ENCODE measurements at places on chromosomes 3 and 15.

GRCh38 chr3:105829871-105830622, 38.8 kb downstream of the CBLB start:
- DNase-seq: peak; percentile 61

DNA sequence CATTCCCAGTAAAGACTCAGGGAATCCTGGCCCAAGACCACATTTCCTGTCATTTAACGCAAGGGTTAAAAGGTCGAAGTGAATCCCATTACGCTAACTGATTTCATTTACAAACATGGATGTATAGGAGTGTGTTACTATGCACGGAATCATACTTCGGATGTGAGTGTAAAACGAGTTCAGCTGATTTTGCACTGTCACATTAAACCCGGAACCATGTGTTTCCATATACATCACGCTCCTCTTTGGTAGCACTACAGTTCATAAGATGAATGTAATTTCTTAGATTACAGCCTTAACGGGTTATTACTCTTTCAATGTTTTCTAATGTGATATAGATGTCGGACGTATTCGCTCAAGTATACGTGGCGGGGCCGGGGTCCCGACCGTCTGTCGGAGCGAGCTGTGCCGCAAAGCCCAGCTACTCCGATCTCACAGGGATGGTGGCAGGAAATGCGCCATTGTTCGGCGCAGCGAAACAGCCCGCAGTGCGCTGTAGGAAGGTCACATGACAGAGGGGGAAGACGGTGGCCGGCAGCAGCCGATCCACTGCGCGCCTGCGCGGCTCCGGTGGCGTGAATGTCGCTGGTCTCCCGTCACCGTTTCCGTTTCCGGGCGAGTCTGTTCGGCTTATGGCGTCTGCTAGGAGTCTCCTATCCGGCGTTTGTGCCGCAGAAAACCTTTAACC, 97.3 kb downstream of the NPAP1 start:
- peak; percentile 72 for DNase-seq

GRCh38 chr3:188059351-188059750, 94.6 kb upstream of the LPP start:
- DNase-seq: no peak

- DNase-seq: no peak
These were observed 1.2 kb downstream of the CPLX3 start for GRCh38 chr15:74827614-74828013.

GRCh38 chr3:67383379-67383778, 271.0 kb downstream of the SUCLG2 start:
- no peak for DNase-seq

GRCh38 chr3:8650583-8651416, 6.2 kb upstream of the SSUH2 start:
- no peak for DNase-seq

- DNase-seq: peak; percentile 43
These were observed 557 bp downstream of the DENND4A start for GRCh38 chr15:65791335-65792137.

- DNase-seq: no peak
These were observed 26.1 kb downstream of the CAPN3 start for GRCh38 chr15:42385206-42385979.

- DNase-seq: no peak
These were observed 741.6 kb upstream of the CBLB start for GRCh38 chr3:106610362-106610959.

GRCh38 chr15:99158626-99159412, 53.9 kb downstream of the SYNM start:
- DNase-seq: no peak

DNA sequence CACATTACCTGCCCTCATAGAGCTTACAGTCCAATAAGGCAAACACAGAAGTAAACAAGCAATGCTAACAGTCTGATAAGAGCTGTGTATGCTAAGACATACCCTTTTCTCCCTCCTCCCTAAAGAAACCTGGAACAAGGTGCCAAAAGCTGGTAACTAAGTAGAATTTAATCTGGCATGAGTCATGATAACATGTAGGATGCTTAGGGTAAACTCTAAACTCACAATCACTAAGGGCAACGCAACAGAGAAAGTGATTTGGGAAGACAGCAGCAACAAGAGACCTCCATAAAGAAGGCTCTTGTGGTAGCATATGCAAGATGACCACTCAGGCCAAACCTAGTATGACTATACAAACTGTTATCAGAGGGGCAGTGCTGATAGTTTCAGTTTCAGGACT, 55.5 kb downstream of the MYO1E start:
- no peak for DNase-seq

- no peak for DNase-seq
These were observed 22.9 kb upstream of the PRICKLE2 start for GRCh38 chr3:64247991-64248646.

- no peak for DNase-seq
These were observed 548.8 kb upstream of the MDFIC2 start for GRCh38 chr3:70861234-70861633.

DNA sequence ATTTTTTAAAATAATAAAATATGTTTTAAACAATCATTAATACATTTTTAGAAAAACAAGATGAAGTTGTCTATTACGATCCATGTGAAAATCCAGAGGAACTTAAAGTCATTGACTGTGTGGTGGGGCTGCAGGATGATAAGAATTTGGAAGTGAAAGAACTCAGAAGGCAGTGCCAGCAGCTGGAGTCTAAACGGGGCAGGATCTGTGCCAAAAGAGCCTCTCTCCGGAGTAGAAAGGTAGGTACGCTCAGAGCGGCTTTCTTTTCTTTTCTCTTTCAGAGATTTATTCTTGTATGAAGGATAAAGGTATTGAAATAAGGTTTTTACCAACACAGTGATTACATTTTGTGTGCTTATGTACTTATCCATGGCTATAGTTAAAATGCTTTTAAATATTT, 13.6 kb downstream of the WHAMM start:
- no peak for DNase-seq

DNA sequence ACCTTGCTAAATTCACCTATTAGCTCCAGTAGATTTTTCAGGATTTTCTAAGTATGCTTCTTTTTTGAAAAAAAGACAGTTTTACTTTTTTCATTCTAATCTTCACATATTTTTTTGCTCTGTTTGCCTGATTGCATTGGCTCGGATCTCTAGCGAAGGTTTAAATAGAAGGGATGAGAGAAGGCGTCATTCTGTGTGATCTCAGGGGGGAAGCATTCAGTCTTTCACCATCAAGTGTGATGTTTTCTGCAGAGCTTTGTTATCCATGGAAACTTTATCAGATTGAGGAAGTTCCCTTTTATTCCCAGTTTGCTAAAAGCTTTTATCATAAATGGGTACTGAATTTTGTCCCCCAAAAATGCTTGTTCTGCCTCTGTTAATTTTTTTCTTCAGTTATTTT, 120.3 kb downstream of the LRRK1 start:
- DNase-seq: no peak

GRCh38 chr15:33834892-33835743, 133.2 kb upstream of the CHRM5 start:
- no peak for DNase-seq

DNA sequence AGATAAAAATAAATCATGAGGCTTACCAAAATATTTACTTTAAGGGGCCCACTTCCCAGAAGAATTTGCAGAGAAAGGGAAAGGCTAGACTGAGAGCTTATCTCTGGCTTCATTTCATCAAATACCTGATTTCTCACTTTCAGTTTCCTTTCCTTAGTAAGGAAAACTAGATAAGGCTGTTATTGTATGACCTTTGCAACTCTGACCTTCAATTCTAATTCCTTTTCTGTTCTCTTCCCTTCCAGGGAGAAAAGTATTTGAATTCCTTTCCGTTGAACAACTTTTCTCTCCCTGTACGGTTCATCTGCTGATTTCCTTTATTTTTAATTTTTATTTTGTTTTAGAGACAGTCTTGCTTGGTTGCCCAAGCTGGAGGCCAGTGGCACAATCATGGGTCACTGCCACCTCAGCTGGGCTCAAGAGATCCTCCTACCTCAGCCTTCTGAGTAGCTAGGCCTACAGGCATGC, 7.1 kb upstream of the PXK start:
- DNase-seq: no peak

- DNase-seq: peak; percentile 54
These were observed 69.2 kb upstream of the ICE2 start for GRCh38 chr15:60548101-60548500.

DNA sequence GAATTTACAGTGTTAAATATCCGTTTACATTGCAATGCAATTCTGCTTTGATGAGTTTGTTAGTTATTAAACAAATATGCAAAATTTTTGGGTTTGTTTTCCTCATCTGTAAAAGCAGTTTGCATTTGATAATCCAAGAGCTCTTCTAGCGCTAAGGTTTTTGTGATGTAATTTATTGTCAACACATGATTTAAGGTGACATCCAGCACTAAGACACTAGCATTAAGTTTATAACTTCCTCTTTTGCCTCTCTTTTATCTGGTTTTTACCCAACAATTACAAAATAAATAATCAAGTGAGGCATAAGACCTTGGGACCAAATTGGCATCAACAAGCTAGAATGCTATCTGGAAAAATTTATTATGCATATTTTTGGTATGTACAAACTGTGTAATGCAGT, 969 bp upstream of the DNAJC19 start:
- no peak for DNase-seq

DNA sequence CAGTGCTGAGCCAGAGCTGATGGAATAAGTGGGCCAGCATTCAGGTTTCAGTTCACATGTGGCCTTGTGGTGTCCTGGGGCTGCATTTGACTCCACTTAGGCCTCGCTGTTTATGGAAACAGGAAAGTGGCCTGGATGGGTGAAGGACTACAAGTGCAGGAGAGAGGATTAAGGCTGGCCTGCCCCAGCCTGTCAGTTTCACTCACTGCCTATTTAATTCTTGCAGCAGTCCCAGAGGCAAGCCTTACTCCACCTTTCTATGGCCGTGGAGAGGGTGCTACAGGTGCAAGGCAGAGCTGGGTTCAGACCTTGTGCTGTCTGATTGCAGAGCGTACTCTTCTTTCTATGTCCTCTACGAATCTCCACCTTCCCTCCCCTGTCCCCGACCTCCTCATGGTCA, 37.7 kb downstream of the ABHD17C start:
- DNase-seq: no peak

DNA sequence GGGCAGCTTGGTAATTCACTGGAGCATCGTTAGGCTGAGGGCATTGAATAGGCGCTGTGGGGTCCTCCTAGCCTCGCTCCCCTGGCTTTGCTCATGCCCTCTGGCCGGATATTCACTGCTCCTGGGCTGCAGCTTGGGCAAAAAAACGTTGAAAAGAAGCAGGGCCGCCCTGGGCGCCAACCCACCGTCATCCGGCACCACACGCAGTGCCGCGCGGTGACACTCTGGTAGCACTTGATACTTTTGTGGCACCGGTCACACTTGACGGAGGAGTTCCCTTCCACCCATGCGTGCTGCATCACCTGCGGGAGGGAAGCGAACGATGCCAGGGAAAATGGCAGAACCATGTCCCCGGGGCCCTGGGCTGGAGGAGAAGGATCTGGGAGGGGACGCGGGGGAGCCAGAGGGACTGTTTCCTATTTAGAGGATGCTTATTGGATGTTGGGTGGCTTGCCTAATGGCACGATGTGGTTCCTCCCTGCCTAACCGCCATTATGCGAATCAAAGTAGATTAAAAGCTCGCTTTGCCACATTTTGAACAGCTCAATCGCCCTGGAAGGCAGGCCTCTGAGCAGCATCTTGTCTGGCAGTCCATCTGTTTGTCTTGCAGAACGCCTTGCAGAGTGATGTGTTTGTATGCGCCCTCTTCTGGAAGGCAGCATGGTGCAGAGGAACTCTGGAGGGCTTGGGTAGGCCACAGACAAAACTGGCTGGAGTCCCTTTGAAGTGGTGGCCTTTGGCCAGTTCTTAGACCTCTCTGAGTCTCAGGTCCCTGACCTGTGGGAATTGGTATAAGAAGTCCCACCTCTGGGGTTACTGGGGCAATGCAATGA, 93.2 kb downstream of the DGKG start:
- no peak for DNase-seq

DNA sequence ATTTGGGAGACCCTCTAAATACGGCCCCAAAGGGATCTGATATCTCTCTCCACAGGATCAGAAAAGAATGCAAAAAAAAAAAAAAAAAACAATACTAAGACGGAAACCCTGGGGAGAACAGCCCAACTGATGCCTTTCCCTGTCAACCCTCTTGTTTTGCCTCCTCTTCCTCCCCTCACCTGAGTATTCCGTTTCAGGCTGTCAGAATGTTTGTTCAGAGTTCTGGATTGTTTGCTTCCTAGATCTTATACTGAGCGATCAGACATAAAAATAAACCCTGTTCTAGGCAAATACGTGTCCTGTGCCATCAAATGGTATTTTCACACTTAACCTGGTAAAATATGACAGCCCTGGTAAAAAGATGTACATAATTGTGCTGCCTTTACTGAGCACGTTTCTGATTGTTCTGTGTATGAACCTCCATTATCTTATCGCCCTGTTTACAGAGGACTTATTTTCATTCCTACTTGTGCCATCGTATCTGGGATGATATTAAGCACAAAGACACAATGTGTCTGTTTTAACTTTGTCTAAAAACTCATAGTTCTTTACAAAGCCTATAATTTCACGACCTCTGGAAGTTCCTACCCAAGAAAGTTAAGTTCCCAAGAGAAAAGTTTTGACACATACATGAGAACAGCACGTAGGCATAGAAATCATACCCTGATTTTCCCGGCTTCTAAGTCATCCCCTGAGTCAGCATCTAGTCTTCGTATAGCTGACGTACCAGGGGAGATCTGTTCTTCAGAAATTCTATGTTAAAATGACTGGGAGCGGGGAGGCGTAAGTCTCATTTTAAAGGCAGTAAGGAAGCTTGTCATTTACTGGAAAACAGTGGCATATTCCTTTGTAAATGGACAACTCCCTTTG, 856 bp downstream of the ZBTB38 start:
- DNase-seq: no peak

DNA sequence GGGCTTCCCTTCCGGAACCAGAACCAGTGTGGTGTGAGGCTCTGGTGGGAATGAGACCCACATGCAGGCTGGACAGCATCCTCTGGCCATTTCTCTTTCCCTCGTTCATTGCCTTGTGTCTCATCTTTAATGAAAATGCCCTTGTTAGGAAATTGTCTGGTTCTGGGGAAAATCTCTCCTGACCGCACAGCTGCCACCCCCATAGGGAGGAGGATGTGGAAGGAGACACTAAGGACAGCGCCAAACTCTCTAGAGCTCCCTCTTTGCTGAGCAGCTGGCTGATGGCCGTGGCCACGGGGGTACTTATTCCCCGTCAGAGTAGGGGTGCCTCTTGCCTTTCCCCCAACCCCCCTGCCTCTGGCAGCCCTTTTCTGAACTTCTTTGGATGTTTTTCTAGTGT, 297.6 kb upstream of the C2CD4B start:
- no peak for DNase-seq

- DNase-seq: no peak
These were observed 490.0 kb downstream of the NAALADL2 start for GRCh38 chr3:175349168-175349567.

- no peak for DNase-seq
These were observed 652.9 kb downstream of the MAGI1 start for GRCh38 chr3:65385805-65386204.

Data from central memory CD4-positive, alpha-beta T cell (primary cell).